ENCODE measurements at places on chromosomes 5 and 9. TPM values are rescaled to one million over a fixed set of nuclear protein-coding genes. Genes with fewer than 3 reads are reported as not detected.

DNA sequence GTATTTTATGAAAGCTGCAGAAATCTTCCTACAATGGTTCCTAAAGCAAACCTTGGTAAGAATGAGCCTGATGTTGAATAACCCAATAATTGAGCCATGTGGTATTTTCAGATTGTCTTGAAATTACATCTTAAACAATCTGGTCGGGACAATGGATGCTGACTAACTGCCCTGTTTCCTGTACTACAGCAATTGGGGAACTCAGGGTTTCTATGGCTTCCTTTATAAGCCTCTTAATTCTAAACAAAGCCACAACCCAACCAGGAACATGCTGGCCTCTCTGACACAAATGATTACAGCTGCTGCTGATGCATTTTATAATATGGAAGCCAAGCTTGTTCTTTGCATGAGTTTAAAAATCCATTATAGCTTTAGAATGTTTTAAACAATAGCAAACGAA, 30.2 kb downstream of the PTPN3 start:
- DNase-seq = peak; percentile 67

DNA sequence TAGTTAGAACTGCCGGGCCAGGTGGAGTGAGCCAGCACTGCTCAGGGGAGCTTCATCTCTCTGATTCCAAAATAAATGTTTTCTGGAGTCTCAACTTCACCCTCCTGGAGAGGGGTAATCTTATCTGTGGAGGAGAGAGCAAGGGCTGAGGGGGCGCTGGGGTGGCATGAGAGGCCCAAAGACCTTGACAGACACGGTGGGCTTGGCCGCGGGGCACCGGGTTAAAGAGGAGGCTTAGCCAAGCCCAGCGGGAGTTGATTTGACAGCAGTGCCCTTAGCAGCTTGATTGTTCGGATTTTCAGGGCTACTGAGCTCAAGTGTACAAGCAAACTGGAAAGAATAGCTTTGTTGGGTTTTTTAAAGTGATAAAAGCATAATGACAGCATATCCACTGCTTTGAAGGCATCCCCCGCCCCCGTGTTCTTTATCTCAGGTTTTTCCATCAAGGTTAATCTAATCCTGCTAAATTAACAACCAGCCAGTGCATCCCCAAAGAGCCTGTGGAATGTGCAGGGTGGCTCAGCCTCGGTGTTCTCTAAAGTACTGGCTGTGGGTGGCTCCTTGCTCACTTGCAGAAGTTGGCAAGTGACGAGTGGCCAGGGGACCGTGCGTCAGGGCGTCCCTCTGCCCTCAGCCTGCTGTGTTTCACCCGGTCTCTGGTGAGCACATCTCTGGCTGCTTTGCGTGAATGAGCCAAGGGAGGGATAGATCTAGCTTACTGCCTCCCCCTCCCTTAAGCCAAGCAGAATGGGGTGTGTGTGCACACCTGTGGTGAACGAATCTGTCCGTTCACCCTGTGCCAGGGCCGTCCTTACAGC, 5.5 kb downstream of the QRFP start:
- DNase-seq = no peak

DNA sequence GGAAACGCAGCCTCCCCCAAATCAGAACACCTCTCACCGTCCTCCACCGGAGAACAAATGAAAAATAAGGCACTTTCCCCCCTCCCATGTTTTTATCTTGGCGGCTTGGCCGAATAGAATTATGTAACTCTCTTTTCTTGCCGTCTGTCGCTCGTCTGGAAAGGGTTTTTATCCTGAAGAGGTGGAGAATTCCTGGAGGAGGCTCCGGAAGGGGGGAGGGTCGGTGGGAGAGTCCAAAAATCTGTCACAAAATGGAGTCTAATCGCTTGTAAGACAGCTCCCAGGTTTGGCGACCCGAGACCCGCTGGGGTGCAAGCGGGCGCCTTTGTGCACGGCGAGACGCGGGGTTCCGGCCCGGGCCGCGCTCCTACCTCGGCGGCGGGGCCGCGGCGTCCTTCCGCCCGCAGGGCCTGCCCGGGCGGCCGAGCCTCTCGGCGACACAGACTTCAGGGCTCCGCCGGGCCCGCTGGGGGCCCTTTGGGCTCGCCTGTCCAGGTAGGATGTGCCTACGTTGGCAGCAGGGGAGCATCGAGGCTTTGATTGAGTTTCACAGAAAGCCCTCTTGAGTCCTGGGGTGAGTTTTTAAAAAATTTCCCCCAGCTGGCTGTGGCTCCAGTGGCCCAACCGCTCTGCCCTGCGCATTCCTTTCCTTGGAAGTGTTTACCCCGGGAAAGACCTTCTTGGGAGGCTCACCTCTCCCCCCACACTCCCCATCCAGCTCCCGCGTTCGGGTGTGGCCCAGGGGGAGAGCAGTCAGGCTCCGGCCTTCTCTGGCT, 5.0 kb downstream of the LMX1B start:
- DNase-seq = no peak

DNA sequence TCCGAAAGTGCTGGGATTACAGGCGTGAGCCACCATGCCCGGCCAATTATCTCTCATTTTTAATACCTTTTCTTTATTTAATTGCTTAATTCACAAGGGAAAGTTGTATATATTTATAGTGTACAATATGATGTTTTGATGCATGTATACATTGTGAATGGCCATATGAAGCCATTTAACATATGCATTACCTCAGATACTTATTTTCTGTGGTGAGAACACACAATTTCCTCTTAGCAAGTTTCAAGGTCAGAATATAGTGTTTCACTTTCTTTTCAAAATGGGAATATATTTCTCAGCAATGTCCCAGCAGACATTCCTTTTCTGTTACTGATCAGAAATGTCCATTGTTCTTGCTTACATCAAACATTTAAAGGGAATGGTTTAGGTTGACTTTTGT, 1596.3 kb downstream of the MAT2B start:
- no peak for DNase-seq

- no peak for DNase-seq
Measured at GRCh38 chr9:80127920-80128319, 556.2 kb downstream of the TLE4 start.

GRCh38 chr5:170056561-170057267, 49.0 kb upstream of the FOXI1 start:
- no peak for DNase-seq

DNA sequence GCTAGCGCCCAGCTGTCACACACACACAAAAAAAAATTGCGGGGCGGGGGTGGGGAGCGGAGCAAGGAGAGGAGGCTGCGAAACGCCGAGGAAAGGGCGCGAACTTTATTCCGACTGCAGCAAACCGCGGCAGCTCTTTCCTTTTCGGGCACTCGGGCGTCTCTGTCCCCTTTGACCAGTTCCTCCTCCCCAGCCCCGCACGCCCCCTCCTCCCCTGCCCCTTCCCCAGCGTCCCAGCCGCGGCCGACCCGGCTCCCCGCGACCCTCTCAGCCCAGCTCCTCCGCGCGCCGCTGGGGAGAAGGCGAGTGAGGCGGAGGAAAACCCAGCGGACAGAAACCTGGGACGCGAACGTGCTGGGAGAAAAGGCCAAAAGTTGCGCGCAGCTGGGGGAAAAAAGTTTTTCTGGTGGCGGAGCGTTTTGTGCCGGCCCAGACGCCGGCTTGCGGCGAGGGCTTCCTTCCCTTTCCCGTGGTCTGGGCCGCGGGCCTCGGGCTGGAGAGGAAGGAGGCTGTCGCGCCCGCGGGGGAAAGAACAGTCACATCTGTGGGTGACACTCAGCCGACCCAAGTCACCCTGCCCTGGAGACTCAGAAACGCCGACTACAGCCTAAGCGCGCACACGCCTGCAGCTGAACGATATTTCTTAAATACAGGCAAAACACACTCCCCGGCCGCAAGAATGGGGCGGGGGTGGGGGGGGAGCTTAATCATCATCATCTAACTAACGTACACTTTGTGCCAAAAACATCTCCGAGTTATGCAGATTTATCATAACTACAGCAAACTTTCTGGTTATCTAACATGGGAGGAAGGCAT, 1.1 kb upstream of the BNC2 start:
- no peak for DNase-seq

GRCh38 chr5:130549884-130550561, 615.0 kb downstream of the HINT1 start:
- DNase-seq = peak; percentile 41

DNA sequence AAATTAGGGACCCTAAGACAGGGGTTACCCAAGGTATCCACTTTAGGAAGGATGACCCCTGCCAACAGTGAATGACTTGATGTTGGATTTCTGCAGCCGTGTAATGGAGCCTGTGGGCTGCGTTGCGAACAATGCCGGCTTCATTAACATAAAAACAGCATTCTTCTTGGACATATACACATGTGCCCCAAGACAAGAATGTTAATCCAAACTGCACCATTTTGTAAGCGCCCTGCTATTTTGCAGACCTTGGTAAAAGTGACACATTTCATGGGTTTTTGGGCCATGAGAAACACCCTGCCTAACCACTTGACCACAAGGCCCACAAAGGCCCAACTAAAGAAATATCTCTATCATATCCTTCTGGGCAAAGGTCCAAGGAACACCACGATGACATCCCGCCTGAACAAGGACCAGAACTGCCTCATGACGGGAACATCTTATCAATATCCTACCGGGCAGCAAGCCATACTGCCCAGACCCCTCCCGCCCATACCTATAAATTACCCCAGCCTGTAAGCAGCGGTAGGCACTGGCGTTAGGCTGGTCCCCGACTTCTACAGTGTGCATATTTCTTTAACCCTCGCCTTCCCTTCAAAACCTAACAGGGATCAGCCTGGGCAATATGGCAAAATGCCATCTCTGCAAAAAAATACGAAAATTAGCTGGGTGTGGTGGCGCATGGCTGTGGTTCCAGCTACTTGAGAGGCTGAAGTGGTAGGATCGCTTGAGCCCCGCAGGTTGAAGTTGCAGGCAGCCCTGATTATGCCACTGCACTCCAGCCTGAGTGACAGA, 9.7 kb upstream of the PDCD1LG2 start:
- DNase-seq = no peak

- DNase-seq = no peak
Measured at GRCh38 chr5:1297243-1297642, 2.4 kb upstream of the TERT start.

The MARCOL gene
- not detected for total RNA-seq

The CRB2 gene
- not detected for total RNA-seq

DNA sequence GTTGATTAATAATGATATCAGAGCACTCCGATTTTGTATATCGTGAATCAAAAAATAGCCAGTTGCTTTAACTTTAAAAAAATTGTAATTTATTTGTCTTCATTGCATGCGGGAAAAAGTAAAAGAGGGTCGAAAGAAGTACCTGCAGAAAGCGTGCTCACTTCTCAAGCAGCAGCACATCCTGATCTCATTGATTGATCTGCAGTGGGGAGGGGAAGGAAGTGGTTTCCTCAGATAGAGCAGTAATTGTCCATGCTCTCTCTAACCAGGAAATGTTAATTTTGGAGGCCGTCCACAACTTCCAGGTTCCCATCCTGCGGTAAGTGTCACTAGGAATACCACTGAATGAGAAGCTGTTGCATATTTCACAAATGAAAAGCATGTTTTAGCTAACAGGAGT, 63.2 kb downstream of the SYK start:
- no peak for DNase-seq

GRCh38 chr5:160619381-160619780, 197.7 kb downstream of the PTTG1 start:
- no peak for DNase-seq

- DNase-seq = no peak
Measured at GRCh38 chr5:143879646-143880045, 67.7 kb downstream of the HMHB1 start.

The CYSTM1 gene
- 19.7 TPM for total RNA-seq

DNA sequence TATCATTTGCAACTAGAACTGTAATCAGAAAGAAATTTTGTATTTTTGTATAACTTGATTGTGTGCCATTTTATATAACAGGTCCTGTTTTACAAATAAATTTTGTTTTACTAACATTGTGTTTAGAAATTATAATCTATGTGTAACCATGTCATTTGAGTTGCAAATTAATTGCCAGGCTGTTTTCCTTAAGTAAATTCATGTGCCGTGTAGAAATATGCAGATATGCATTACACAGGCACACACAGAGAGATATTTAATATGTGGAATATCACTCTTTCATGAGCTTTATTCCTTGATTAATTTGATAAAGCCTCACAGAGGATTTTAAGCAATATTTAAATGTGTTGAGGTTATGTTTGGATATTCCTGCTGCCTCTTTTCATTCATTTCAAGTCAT, 56.5 kb upstream of the FSD1L start:
- DNase-seq = no peak

- no peak for DNase-seq
Measured at GRCh38 chr5:75072061-75072460, 19.7 kb upstream of the GCNT4 start.

The SLC30A5 gene
- total RNA-seq = 57.2 TPM

GRCh38 chr5:97182571-97183099, 412 bp downstream of the RIOK2 start:
- no peak for DNase-seq

DNA sequence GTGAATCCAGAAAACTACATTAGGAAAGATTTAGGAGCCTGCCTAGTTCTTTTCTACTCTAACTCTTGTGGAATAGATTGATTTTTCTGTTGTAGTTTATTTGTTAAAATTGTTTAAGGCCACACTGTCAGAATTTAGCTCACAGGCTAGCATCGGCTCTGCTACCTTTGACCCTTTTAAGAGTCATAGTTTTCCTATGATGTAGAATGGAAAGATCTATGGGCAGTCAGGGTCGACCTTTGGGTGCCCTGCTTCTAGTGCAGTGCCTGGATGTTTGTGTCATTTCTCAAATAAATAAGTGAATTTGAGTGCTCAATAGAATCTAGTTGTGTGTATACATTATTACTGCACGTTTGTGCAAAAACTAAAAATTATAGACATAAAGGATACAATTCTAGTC, 38.7 kb downstream of the BASP1 start:
- DNase-seq = no peak

The DMRTA1 gene
- 0.35 TPM for total RNA-seq

DNA sequence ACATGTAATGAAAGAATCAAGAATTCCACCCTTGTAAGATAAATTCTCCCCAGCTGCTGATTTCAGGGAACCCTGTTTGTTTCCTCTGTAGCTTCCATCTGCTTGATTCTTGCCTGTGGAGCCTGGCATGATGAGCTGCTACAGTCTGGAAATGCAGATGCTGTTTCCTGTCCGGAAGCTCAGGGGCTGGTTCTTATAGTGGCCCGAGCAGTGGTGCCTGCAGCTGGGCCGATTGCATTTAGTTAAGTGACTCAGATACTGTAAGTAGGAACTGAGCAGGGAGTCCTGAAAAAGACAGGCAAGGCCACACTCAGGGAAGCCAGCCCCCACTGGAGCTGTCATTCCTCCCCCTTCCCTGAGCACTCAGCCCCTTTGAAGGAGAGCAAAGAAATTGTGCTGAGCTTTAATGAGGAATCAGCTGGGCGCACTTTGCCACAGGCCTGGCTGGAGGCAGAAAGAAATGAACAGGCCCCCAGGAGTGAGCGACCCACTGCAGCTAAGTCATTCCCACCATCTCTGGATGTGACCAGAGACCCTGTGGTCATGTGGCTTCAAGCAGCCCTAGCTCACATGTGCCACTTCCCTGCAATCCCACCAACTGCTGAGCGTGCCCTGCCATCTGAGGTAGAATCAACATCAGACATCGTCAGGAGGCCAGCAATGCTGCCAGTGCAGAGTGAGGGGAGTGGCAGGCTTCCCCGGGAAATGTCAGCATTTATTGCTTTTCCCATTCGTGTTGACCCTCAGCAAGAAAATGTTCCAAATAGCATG, 206.0 kb upstream of the WWC1 start:
- no peak for DNase-seq

The RFX3 gene
- total RNA-seq = 2.8 TPM
